Activated CD8-positive, alpha-beta memory T cell treated with anti-CD3 and anti-CD28 coated beads for 1 hour (primary cell): ENCODE measurements at places on chromosomes 7 and 10.

DNA sequence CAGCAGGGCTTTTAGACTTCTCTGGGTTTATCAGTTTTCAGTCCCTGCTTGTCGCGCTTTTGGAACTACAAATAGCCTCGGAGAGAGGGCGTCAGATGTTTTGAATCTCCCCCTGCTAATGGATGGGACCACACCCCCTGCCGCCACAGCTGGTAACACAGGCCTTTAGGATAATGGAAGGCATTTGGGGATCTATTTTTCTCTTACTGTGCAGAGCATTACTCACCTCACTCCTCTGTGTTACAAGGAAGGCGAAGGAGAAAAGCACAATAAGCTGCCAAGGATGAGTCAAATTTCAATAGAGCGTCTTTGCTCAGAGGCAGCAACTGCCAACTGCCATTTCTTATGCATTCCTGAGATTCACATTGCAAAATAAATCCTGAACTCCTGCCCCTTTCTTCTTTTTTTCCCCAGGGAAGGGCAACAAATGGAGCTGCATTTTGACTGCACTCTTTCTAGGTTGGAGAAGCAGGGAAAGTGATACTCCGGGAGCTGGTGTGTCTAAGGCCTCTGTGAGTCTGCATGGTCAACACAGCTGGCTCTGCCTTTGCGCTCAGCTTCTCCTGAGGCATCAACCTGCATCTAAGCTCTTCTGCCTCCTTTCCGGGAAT, 31.5 kb upstream of the SMNDC1 start:
- no peak for DNase-seq

- DNase-seq, result no peak
Observed at GRCh38 chr7:42854571-42855118, 57.2 kb downstream of the C7orf25 start.

GRCh38 chr7:113752289-113752688, 166.5 kb downstream of the PPP1R3A start:
- no peak for DNase-seq

DNA sequence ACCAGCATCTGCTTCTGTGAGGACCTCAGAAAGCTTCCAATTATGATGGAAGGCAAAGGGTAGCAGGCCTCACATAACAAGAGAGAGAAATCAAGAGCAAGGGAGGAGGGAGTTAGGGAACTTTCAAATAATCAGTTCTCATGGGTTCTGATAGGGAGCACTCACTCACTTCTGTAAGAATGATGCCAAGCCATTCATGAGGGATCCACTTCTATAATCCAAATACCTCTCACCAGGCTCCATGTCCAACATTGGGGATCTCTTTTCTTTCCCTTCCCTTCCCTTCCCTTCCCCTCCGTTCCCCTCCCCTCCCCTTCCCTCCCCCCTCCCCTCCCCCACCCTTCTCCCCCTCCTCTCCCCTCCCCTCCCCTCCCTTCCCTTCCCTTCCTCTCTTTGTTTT, 884.6 kb upstream of the GHITM start:
- DNase-seq, result no peak

DNA sequence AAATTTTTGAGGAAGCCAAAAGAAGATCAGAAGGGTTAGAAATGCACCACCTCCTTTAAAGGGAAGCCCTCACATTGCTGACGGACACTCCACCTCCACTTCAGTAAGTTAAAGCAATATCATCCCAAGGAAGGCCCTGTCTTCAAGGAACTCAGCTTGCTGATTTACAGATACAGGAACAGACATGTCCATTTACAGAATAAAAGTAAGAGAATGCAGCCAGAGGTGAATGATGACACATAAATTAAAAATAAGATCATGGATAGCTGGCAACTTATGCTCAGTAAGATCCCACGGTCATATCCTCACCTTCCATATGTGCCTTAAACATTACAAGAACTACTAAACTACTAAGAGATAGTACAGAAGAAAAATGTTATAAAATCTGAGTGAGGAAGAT, 20.4 kb downstream of the GRB10 start:
- no peak for DNase-seq

- DNase-seq, result no peak
Observed at GRCh38 chr7:112995059-112995824, 91.4 kb downstream of the GPR85 start.

GRCh38 chr7:38319873-38320272, 46.4 kb upstream of the TARP start:
- no peak for DNase-seq
